ENCODE measurements at places on chromosomes 12 and 14.
A peak's percentile ranks its signal among the peaks of the same experiment; 100 is the strongest.

DNA sequence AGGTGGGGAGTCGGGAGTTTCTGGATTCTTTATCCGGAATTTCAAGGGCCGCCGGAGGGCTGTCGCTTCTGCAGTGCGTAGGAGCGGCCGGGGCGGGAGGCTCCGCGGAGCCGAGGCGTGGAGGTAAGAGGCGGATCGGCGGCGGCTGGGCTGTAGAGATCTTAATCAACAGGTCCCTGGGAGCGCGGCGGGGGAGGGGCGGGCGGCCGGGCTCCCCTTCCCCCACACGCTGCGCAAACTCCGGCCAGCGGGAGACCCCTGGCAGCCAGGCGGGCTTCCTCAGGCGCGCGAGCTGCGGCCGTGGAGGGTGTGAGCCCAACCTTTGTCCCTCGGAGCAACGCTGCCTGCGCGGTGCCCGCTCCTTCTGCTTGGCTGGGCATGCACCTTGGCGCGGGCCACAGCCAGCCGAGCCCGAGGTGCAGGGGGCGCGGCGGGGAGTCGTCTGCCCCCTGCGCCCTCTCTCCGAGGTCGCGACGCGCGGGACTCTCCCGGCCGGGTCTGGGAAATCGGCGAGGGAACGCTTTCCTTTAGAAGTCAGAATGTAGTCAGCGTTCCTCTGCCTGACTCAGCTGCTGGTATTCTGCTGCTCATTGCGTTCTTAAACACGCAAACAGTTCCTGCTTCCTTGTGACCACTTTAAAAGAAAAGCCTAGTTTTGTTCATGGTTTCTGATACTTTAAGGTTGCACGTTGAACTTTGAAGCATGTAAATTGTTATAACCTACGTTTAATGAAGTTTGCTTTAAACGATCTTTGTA, at the start of gene PALS1:
Gene PALS1 (plus strand): TSS at position 25 of the 757 bp plus-strand sequence. CDS start 37,736 bp downstream, outside the sequence.
- peak; percentile 33 for DNase-seq

DNA sequence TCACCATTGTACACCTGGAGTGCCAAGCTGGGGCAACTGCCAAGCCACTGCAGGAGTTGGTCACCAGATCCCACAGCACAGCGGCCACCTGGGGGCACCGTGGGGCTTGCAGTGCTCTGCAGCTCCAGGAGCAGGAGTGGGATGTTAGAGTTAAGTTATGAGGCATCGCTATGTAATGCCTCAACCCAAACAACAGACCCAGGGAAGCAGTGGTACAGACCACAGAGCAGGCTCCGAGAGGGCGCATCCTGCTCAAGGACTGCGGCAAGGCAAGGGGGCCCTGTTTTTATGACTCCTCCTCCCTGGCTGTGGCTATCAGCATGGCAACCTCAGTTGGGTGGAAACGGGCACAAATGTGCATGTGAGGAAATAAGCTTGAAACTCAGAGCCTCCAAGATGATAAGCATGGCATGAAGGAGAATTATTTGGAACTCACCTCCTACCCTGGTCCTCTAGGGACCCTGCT, 63.1 kb downstream of the ARL6IP4 start:
- DNase-seq = peak; percentile 77

- DNase-seq = no peak
Observed at GRCh38 chr14:46782281-46782680, 130.7 kb upstream of the RPL10L start.

DNA sequence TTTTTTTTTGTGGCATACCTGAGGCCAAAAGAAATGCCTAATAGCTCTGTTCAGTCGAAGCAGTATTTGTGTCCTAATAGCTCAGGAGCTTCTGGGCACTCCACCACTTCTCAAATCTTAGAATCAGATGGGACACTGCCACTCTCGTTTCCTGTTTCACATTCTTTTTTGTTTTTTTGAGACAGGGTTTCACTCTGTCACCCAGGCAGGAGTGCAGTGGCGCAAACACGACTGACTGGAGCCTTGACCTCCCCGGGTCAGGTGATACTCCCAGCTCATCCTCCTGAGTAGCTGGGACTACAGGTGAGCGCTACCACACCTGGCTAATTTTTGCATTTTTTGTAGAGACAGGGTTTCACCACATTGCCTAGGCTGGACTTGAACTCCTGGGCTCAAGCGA, 52.7 kb downstream of the SPPL3 start:
- no peak for DNase-seq

- no peak for DNase-seq
Observed at GRCh38 chr12:80282226-80282625, 161.8 kb upstream of the PTPRQ start.

DNA sequence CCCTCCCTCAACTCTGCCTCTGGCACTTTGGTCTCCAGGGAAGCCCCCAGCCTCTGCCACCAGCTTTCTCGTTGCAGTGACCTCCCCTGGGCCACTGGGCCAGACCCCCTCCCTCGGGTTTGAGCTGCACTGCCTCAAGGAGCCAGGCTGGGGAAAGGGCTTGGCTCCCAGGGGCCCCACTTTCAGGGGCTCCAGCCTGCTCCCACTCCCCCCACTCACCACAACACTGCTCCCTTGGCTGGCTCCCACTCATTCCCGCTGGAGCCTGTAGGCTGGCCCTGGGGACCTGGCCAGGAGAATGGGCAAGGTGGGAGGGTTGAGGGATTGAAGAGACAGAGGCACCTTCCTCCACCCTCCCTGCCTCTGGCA, 19.3 kb upstream of the KIF26A start:
- DNase-seq = no peak

- peak; percentile 3 for DNase-seq
Observed at GRCh38 chr14:31560759-31561154, 447 bp upstream of the NUBPL start.

GRCh38 chr12:103241184-103241583, 254.6 kb downstream of the C12orf42 start:
- DNase-seq = no peak

DNA sequence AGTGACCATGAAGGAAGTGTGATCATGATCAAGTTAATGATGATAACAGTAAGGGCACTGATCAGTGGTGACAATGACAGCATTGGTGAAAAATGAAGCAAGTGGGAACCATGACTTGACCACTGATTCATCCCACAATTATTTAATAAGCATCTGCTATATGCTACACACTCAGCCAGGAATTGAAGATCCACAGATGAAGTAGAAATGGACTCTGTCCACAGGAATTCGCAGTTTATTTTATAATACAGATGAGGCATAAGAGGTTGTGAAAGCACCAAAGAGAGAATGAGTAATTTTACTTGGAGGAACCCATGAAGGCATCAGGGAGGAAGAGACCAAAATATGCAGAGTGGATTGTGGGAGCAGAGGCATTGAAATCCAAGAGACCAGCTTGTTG, 33.8 kb upstream of the SMUG1 start:
- DNase-seq = no peak

DNA sequence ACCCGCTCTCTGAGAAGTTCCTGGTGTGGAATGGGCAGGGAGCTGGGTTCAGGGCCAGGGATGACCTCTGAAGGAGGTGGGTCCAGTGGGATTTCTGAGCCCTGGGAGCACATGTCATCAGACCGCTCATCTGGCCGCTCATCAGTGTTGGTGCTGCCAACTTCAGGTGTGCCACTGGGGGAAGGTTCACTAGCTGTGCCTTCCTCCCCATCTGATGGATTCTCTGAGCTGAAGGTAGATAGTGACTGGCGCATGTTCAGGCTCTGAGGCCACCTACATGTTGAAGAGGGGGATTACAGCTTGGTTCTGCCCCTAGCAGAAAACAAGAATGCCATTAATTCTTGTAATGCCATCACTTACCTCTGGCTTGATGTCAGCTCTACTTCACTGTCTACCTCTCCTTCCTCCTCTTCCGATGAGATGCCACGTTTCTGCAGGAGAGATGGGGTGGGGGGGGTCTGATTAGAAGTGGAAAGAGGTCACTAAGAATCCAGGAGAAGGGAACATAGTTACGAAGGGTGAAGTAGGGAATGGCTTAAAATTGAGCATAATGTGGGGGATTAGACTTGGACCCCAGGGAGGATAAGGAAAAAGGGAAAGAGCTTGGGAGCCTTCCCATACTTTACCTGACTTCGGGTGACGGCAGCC, 17.2 kb downstream of the MAP3K12 start:
- no peak for DNase-seq

DNA sequence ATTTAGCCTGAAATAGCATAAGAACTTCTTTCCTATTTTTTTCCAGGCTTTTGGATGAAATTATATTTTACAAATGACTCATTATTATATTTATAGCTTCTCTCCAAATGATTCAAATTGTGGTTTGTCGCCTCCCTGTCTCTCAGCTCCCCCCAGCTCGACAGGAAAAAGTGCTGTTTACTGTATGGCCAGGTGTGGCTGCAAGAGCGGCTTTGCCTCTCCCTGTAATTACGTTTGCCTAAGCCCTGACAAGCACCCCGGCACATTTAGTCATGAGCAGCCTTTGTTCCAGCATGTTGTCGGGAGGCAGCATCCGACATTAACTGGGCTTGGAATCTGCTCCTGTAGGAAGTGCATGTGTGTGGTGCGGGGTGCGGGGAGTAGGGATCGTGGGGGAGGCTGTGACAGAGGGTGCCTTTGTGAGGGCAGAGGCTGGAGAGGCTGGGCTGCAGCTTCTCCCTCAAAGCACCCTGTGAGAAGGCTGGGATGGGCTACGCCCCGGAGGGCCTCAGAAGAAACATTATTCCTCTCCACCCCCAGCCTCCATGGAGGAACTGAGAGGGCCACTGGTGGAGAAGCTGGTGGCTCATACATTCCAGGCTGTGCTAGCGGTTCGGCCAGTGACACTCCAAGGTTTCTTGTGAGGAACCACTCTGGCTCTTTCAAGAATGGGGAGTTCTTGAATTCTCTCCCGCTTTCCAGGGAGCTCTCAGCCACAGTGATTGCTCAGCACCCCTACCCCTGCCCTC, 42.1 kb upstream of the CTDSP2 start:
- peak; percentile 56 for DNase-seq

DNA sequence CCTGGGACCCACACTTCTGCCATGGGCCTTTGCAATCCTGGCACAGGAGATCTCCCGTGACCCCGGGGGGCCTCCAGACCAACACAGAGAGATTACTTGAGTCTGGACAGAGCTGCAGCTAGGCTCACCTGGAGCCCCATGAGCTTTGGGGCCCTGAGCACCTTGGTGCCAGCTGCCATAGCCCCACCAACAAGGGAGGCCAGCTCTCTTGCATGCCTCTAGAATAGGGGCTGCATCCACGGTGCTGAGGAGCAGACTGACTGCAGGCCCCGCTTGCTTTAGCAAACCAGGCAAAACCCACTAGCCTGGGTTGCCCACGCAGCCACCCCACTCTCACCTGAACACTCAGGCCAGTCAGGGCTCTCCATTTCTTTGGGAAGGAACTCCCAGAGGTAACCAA, 3.7 kb upstream of the OR4N2 start:
- no peak for DNase-seq

- DNase-seq = no peak
Observed at GRCh38 chr14:52780893-52781292, 10.5 kb downstream of the GNPNAT1 start.

DNA sequence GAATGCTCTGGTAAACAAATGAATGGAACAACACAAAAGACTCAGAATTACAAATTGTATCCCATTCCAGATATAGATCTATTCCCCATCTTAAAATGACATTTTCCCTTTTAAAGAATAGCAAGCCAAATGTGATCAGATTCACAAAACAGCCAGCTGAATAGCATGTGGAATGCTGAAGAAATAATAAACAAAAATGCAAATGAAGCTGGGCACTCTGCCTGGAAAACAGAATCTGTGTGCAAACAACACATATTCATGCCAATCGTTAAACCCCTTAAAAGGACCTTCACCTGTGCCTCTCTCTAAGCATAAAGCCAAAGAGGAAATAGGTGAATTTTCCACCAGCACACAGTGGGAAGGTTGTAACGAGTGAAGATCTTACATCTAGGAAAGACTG, 67.9 kb upstream of the PDZRN4 start:
- DNase-seq = no peak

DNA sequence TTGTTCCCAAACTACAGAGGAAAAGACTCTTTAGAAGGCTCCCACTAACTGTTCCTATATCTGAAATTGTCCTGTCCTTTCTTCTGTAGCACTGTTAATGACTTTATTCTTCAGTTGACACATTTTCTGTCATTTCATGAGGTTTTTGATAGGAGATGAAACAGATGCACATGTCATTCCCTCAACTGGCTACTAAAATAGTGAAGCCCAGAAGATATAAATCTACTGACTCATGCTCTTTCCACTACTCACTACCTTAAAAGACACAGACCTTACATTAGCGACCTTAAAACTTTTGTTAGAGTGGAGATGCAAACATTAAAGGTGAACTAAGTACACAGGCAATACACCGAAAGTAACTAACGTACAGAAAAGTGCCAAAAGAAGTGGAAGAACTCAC, 59.5 kb upstream of the ANKS1B start:
- DNase-seq = no peak

- DNase-seq = peak; percentile 32
Observed at GRCh38 chr14:64438181-64438841, 27.0 kb upstream of the AKAP5 start.

DNA sequence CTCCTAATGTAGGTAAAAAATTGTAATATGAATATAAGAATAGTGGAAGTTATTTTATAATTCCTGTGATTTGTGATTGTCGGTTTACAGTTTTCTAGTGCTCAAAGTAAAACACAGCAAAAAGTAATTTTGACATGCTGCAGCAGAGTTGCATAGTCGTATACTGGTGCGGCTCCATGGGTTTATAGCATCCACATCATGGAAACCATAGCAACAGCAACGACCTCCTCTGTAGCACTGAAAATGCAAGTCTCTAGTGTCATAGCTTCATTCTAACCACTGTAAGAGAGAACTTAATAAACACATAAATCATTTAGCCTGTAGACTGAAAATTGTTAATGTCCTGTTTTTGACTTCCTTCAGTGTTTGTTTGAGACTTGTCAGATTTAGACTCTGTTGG, 574.3 kb downstream of the KCNH5 start:
- no peak for DNase-seq

DNA sequence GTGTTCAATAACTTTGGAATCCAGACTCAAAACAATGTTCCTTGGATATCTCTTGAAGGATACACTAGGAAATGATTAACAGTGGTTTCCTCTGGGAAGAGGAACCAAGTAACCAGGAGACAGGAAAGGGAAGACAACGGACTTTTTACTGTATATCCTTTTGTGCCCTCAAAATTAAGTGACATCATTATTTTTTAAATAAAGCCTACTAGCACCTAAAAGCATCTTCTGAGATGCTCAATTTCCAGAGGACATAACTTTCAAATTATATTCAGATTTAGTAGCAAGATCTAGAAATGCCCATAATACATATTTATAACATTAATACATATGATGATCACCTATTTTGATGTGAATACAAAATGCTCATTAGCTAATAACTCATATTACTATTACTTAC, 6.5 kb downstream of the HECTD1 start:
- no peak for DNase-seq

- no peak for DNase-seq
Observed at GRCh38 chr12:76519538-76519937, 40.0 kb downstream of the OSBPL8 start.

- DNase-seq = no peak
Observed at GRCh38 chr12:2360630-2361170, 307.9 kb downstream of the CACNA1C start.

GRCh38 chr12:70469221-70469820, 103.2 kb downstream of the KCNMB4 start:
- no peak for DNase-seq

DNA sequence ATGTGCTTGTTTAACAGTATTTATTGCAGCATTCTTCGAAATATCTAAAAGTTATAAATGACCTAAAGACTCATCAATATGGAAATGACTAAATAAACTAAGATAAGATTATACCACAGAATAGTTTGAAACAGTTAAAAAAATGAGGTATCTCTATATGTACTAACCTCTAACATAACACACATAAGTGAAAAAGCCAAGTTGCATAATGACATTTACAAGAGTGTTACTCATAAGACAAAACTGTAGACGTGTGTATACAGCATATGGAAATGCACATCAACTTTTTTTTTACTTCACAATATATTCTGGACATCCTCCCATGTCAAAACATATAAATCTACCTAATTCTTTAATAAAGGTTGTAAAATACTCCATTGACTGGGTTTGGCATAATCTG, 22.8 kb downstream of the CPM start:
- no peak for DNase-seq

Data from CD4-positive, alpha-beta T cell treated with Interleukin-2 at 100 ng/mL for 4 hours (primary cell).